LHCN-M2 (cell line): ENCODE measurements at places on chromosomes 4 and X.

DNA sequence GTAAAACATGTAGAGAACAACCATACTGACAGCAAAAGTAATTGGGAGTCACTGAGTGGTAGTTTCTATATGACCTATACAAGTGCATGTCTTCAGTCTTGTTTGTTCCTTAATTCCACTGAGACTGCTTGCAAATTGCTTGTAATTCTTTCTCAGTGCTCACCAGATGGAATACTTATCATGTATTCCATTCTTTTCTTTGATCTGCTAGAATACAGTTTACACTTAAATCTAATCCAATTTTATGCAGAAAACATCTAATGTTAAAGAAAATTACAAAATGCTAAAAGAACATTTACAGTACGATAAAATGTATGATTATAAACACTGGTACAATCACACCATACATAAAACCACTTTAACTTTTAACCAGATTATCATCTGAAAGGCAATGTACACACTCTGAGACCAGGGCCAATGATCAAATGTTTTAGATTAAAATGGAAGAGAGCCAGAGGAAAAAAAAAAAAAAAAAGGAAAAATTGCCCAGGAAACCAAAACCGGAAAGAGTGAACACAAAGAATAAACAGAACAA lies 741.4 kb downstream of the FAT4 start:
- DNase-seq = no peak

DNA sequence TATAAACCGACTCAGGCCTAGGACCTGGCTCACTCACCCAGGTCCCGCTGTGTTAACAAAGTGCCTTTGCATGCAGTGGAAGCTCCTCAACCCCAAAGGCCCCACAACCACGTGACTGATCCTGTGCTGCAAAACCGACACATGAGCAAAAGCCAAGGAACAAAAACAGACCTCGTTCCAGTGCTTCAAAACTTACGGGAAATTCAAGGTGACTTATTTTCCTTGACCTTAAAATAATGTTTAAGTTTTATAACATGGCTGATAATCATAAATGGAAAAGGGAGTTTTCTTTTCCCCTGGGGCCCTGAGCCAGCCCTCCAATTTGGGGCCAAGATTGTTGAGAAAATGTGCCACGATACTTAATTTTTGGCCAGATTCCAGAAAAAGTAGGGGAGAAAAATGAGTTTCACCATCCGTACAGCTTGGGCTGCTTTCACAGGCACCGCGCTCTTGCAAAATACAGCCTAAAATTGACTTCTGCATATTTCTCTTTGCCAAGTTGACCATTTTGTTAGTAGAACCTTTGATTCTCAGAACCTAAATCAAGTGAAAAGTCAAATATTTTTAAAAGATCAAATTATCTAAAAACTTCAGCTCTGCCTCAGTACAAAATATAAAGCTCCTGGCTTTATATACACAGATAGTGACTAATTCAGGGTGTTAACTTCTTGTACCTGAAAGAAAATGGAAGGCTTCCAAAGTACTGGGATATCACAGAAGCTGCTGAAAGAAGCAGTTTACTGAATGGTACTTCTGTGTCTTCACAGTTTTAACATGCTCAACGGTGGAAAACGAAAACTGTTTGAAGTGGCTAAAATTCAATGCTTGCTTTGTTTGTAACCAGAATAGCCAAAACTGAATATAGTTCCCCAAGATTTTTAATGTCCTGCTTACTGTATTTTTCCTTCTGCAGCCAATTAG lies 93.8 kb downstream of the APBB2 start:
- DNase-seq = no peak

DNA sequence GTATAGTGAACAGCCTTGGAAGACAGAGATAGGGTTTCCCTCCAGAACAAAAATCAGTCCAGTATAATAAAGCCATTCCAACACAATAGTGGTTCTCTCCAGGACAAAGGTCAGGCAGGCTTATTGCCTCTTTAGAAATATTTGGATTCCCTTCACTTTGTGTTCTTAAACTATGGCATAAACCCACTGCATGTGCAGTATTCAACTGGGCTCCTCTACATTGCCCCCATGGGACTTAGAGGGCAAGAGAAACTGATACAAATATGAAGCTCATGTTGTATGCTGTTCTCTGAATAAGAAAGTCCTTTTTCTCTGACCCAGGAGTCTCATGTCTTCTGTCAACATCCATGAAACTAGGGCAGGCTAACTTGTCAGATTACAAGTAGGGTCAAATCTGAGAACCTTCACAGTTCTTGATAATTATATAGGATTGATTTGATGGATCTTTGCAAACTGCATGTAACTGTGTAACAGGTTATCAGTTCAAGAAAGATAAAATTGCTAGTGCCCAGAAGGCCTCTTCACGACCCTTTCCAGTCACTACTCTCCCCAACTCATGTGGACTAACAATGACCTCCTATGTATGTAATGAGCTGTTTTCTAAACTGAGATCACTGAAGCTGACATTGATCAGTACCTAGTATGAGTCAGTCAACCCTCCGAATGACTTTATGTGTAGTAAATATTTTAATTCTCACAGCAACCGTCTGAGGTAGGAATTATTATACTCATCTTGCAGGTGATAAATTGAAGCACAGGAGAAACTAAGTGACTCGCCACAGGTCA lies 31.9 kb upstream of the FAM9C start:
- DNase-seq = no peak

- DNase-seq = peak; percentile 65
These were observed 54.5 kb downstream of the RTL9 start for GRCh38 chrX:110412971-110413726.

- no peak for DNase-seq
These were observed 19.6 kb upstream of the TET2 start for GRCh38 chr4:105127170-105127445.
